ENCODE measurements at places on chromosomes 16 and 17.

GRCh38 chr16:7398536-7398935 is 65.9 kb downstream of the RBFOX1 start:
- no peak for DNase-seq

DNA sequence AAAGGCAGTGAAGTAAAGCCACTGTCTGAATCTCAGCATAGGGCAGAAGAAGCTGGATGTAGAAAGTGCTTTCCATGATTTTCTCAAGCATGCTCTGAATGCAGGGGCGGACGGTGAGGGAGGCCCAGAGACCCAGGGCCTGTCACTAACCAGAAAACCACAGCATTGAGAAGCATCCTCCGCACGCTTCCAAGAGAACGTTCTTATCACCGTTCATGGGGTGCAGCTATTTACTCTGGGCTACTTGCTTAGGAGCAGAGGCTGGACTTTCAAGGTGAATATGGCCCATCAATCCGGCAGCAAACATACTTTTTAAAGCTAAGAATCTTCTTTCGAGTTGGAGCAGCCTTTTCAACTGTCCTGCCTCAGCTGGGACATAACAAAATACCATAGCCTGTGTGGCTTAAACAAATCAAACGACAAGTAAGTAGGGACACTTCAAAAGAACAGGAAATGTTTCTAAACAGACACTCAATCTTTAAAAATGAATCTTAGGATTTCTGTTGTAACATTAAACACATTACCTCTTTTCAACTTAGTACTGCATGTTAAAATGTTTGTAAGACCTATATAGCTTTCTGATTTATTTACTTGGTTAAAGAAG is 46.5 kb upstream of the CDRT4 start:
- DNase-seq, result no peak

GRCh38 chr16:49601576-49601975 is 228.0 kb downstream of the C16orf78 start:
- DNase-seq, result no peak

GRCh38 chr17:8857919-8858318 is 9.6 kb downstream of the PIK3R6 start:
- no peak for DNase-seq

DNA sequence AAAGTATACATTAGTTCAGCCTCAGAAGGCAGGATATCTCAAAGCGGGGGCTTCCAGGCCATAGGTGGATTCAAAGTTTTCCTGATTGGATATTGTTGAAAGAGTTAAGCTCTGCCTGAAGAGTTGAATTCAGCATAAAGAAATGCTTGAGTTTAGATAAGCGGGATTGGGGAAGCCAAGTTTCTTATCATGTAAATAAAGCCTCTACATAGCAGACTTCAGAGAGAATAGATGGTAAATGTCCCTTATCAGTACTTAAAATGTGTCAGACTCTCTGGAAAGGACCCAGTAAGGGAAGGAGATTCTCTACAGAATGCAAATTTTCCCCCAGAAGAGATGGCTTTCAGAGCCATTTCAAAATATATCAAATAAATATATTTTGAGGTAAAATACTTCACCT is 423.5 kb downstream of the SHISA9 start:
- no peak for DNase-seq

GRCh38 chr16:85381738-85382592 is 231.2 kb upstream of the GSE1 start:
- DNase-seq, result no peak

- DNase-seq, result no peak
These were observed 177.7 kb upstream of the CIBAR2 start for GRCh38 chr16:85289760-85290625.

DNA sequence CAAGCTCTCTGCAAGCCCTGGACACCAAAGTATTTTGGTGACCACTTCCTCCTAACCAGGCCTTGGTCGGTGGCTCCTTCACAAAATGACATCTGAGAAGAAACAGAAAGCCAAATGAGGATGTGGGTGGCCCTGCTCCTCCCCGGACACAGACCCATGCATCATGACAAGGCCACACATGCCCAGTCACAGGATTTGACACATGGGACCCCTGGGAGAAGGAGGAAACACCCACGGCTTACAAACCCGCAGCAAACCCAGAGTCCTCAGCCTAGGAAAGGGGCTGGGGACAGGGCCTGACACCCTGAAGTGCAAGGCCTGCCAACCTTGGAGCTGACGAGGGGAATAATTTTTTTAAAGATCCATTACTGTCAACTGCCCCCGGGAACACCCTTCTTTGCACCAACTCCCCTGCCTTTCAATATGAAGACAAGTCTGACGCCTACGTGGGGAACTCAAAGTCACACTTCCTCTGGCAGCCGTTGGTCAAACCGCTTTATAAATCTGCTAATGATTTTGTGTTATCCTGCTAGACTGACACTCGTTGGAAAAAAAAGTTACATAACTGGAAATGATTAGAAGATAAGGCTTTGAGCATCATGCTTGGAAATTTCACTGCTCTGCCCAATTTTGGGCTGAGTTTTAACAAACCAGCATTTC is 41.3 kb downstream of the GAS7 start:
- no peak for DNase-seq

Measured in non-pigmented ciliary epithelial cell (primary cell).